Mesothelial cell of epicardium (in vitro differentiated cells): ENCODE measurements at places on chromosomes 1 and 21.

DNA sequence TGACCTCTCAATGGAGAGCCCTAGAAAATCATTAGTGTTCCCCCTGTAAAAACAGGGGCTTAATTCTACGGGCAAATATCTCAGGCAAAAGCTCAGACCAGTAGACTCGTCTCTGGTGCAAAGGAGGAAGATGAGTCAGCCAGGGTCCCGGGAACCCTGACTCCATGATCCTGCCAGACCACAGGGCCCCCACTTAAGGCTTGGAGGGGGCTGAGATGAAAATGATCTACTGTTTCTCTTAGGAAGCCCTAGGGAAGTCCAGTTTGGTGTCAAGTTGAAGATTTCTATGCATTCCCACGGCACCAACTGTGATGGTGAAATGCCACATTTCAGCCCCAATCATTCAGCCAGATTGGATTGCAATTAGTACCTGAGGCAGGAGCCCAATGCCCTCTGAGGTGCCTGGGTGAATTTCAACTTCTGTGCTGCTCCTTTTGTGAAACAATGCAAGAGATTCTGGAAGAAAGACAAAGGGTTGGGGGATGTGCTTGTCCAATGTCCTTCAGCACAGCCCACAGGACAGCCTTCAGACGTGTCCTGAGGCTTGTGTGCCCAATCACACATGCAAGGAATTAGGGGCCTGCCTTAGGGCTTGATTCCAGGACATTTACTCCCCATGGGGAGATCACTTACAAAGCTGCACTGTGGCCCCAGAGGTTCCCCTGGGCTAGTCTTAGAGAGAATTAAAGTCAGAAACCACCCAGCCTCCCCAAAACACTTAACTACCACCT is 18.1 kb downstream of the NAV1 start:
- no peak for DNase-seq

- DNase-seq: no peak
These were observed 161.1 kb upstream of the IRF2BP2 start for GRCh38 chr1:234770924-234771540.

GRCh38 chr21:30193201-30193600 is 22.7 kb downstream of the CLDN8 start:
- no peak for DNase-seq

GRCh38 chr21:33070998-33071769 is 1.2 kb downstream of the OLIG1 start:
- DNase-seq: peak; percentile 51
